ENCODE measurements at places on chromosomes 13 and 19. TPM values are rescaled to one million over a fixed set of nuclear protein-coding genes. Genes with fewer than 3 reads are reported as not detected.
A peak's percentile ranks its signal among the peaks of the same experiment; 100 is the strongest.

The CTXN1 gene
- 48.2 TPM for total RNA-seq

The MTUS2 gene
- total RNA-seq, result 0.18 TPM

The HCST gene
- 1.9 TPM for total RNA-seq

The EBI3 gene
- total RNA-seq, result 1.5 TPM

The CEACAM3 gene
- total RNA-seq, result not detected

The ZIM2 gene
- total RNA-seq, result not detected

The ANGPTL8 gene
- total RNA-seq, result not detected

DNA sequence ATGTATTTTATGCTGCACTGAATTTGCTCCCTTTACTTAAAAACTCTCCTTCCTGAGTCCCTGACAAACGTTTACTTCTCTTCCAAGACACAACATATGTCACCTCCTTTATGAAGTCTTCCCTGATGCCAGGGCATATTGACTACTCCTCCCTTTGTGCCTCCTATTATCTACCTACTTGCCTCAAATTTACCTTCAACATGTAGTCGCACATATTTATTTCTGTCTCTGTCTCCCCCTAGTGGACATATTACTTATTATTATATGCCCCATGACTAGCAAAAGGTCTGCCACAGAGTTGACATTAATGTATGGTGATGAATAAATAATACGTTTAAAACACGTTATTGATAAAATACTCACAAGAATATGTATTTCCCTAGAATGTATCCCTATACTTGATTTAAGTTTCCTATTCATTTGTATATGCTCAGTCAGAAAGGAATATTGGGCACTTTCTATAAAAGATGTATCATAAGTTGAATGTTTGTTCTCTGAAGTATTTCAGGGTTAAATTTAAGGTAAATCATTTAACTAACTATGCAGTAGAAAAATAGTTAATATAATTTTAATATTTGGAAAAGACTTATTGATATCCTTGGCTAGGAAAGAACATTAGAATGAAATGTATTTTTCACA, 250.3 kb upstream of the ATXN8OS start:
- no peak for DNase-seq

GRCh38 chr19:55857974-55858373, 21.6 kb downstream of the NLRP4 start:
- no peak for DNase-seq

- no peak for DNase-seq
Measured at GRCh38 chr19:38713227-38713649, 31.0 kb downstream of the CAPN12 start.

GRCh38 chr13:74197677-74198429, 63.6 kb upstream of the KLF12 start:
- no peak for DNase-seq

GRCh38 chr13:45422731-45423292, 4.6 kb upstream of the SLC25A30 start:
- no peak for DNase-seq

DNA sequence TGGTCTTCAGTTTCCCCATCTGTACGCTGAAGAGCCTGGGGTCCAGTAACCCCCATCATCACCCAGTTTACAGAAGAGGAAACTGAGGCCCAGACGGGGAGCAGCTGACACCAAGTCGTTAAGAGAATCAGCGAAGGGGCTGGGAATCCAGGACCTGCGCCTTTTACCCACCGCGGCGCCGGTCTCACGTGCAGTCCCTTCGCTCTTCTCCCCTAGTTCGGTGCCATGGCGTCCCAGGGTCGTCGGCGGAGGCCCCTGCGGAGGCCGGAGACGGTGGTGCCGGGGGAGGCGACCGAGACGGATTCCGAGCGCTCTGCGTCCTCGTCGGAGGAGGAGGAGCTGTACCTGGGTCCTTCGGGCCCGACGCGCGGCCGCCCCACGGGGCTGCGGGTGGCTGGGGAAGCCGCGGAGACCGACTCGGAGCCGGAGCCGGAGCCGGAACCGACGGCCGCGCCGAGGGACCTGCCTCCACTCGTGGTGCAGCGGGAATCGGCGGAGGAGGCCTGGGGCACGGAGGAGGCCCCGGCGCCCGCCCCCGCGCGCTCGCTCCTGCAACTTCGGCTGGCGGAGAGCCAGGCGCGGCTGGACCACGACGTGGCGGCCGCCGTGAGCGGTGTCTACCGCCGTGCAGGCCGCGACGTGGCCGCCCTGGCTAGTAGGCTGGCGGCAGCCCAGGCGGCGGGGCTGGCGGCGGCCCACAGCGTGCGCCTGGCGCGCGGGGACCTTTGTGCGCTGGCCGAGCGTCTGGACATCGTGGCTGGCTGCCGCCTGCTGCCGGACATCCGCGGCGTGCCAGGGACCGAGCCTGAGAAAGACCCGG, 698 bp downstream of the BLOC1S3 start:
- no peak for DNase-seq

DNA sequence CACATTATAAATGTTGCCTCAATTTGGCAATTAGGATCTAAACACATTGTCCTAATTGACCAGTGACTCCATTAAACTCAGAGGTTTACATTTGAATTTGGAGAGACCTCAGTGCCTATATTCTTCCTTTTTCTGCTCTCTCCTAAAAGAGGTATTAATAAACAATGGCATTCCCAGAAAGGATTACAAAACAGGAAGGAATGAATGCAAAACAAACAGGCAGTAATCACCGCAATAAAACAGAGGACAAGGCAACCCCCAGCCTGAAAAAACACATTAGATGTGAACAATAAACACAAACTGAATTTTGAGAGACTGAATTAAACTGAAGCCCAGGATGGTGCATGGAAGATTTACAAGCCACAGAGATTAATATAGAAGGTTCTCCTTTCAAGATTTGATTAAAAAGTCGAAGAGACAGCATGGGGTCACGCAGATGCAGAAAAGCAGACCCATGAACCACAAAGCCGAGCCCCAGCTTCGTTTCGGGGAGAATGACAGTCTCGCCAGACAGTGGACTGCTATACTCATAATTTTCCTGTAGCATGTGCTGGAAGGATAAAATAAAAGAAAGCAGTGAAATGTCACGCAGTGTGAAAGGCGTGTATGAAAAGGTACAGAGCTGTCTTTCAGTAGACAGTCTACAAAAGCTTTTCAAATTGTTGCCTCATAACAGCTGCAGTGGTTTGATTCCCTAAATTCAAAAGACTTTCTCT, 503.0 kb downstream of the LIG4 start:
- DNase-seq, result no peak

DNA sequence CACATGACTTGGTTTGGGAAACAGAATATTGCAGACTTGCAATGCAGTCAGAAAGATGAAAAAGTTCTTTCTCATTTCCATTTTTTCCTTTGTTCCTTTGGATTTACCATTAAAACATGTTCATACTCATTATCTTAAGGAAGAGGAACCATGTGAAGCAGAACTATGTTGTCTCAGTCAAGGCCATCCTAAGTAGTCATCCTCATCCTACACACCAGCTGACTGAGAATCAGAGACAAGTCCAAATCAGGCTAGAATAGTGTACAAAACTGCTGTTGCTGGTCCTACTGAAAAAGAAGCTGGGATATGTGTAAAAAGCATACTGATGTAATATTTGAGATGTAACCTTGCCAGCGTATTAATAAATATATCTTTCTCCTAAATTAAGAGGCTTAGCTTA, 433.4 kb downstream of the SLITRK5 start:
- DNase-seq, result no peak

- no peak for DNase-seq
Measured at GRCh38 chr13:73321043-73321442, 262.2 kb downstream of the KLF5 start.

DNA sequence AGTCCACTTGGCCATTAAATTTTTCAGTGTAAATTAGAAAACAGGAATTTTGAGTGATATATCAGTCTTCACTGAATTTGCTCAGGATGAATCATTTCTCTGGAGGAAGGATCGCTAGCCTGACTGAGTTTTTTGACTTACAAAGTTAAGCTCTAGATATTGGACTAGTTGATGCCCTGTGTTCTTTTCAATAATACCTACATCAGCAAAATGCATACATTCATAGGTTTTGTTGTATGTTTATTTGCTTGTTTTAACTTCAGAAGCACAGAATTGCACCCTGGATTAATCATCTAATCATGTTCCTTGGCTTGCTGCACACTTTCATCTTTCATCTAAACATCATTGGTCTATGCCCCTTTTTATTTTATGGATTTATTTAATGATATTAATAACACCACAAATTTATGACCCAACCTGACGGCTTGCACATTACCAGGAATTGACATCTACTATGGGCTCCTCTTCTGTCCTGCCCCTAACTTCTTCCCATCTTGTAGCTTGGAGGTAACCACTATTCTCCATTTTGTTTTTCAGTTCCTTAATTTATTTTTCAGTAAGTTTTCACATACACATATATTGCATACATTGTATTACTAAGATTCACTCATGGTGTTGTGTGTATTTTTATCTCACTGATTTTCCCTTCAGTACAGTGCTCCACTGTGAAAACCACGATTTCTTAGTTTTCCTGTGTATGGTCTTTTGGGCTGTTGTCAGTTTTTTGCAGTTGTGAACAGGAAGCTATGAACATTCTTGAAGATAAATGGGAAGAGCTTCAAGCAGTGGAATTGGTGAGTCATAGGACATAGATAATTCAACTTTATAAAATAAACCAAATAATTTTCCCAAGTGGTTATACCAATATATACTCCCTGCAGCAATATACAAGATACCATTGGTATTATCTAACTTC, 23.3 kb downstream of the COMMD6 start:
- no peak for DNase-seq

- DNase-seq, result no peak
Measured at GRCh38 chr19:35178701-35179100, 24.2 kb downstream of the FXYD5 start.

- no peak for DNase-seq
Measured at GRCh38 chr13:97225533-97225932, 3.4 kb downstream of the MBNL2 start.

DNA sequence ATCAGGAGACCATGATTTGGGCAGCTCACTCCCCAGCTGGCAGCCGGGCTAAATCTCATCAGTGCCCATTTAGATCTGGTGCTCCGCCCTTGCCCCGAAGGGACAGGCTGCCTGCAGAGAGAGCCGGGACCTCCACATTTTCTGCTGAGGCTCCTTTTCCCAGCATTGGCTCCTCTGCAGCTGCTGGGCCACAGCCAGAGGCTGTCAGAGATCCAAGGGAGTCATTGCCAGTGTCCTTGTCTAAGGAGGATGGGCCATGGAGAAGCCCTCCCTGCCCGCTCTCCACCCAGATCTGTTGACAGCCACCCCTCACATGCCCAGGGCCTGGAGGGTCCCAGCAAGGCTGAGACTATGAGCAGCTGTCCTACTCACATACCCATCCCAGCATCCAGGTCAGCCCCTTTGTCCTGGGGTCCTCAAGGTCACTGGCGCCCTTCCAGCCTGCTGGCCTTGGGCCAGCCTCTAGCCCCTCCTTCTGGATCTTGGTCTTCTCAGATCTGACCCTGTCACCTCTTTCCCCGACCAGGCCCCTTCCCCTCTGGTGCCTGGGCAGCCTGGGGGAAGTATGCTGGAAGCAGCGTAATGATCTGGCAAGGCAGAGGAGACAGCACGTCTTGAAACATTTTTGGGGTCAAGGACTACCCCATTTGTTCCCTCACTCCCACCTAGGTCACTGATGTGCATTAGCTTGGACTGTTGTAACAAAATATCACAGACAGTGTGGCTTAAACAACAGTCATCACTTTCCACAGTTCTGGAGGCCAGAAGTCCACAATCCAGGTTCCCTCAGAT, 7.9 kb downstream of the PIN1 start:
- no peak for DNase-seq

GRCh38 chr13:49933511-49933910, 2.6 kb downstream of the SPRYD7 start:
- DNase-seq, result no peak

- peak; percentile 75 for DNase-seq
Measured at GRCh38 chr19:48963371-48964204, 1.5 kb upstream of the FTL start.

- DNase-seq, result peak; percentile 66
Measured at GRCh38 chr19:1315470-1316166, 29.9 kb downstream of the EFNA2 start.

GRCh38 chr19:15280915-15281683, 48.9 kb upstream of the EPHX3 start:
- no peak for DNase-seq

DNA sequence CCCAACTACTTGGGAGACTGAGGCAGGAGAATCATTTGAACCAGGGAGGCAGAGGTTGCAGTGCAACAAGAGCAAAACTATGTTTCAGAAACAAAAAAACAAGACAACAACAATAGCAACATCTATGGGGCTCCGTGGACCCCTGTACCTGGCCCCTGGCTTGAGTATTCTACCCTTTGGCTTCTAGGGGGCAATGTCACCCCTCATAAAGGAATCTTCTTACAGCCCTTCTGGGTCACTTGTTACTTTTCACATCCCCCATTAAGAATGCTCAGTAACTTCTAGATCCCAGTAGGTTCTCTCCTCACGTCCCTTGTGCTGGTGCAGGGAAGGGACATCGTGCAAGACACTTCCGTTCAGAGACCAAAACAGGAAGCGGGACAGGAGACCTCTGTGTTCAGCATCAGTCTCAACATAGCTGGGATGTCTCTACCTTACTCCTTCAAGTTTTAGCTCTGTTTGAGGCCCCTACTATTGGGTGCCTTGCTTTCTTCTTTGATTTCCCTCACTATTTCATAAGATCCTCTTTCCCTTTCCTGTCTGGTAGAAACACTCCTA, 218.1 kb upstream of the ARGLU1 start:
- DNase-seq, result no peak

GRCh38 chr13:72504131-72504841, 223.1 kb downstream of the MZT1 start:
- DNase-seq, result no peak

- DNase-seq, result no peak
Measured at GRCh38 chr19:10966809-10967208, 6.0 kb downstream of the SMARCA4 start.

DNA sequence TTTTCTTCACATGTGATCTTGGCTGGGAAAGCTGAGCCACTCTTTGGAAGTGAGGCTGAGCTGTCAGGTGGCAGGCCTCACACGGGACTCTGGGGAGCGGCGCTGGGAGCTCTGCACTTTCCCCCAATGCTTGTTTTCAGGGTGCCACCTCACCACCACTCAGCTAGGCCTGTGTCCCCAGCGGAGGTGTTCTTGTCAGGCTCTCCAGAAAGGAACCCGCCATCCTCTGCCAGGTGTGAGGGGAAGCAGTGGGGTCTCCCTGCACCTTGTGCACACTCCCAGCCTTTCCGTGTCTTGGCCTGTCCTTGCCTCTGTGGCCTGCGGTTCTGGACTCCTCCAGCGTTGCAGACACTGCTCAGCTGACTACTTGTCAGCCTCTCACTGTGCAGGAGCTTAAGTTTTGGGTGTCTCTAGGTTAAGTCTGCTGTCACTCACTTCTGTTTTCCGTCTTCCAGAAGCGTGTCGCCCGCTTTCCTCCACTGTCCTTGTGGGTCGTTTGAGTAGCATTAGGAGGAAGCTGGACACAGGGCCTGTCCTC, 51.9 kb downstream of the GGACT start:
- DNase-seq, result no peak

- no peak for DNase-seq
Measured at GRCh38 chr19:34454091-34454490, 25.9 kb downstream of the UBA2 start.

- no peak for DNase-seq
Measured at GRCh38 chr13:57704031-57704430, 72.5 kb downstream of the PCDH17 start.

- DNase-seq, result no peak
Measured at GRCh38 chr13:46140044-46140443, 35.2 kb upstream of the CPB2 start.

Data from WTC11 (cell line).